NCI-H510A treated with DMSO at 0.1 percent for 48 hours (cell line): ENCODE measurements at places on chromosomes 2 and 18.

DNA sequence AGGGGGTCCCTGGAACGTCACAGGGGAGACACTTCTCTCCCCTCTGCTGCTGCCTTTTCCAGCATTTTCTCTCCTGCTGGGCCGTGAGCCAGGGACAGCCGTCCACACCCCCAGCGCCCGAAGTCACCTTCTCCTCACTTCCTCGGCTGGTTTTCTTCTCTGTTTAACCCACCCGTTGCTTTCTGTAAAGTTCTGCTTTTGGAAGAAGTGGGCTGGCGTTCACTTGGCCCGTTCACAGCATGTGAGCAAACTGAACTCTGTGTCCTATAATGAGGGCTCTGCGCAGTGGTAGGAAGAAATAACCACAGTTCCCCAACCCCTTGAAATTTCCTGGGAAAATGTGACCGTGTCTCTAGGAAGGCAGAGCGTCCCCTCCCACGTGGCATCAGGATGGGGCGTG is 187.0 kb upstream of the HDAC4 start:
- DNase-seq = no peak

GRCh38 chr2:78592491-78592890 is 433.0 kb upstream of the REG3G start:
- no peak for DNase-seq

GRCh38 chr18:56172527-56172926 is 465.9 kb downstream of the TXNL1 start:
- DNase-seq = no peak

DNA sequence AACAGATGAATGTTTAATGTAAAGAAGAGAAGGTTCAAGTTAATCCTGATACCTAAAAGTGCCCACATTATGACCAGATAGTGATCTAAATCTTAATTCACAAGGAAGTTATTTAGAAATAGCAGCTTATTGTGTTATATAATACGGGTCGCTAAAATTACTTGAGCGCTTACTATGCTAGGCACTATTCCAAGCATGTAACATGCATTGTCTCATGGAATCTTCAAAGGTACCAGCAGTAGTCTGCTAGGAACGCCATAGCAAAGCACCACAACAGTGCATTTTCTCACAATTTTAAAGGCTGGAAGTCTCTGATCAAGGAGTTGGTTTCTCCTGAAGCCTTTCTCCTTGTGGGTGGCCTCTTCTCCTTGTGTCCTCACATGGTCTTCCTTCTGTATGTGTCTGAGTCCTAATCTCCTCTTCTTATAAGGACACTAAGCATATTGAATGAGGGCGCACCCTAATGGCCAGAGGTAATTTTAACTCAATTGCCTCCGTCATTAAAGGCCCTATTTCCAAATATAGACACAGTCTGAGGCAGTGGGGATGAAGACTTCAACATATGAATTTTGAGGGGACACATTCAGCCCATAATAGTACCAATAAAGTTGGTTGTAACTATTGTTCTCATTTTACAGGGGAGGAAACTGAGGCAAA is 118.4 kb downstream of the LRRC30 start:
- no peak for DNase-seq

- DNase-seq = no peak
These were observed 104.5 kb downstream of the VAPA start for GRCh38 chr18:10018289-10018688.

DNA sequence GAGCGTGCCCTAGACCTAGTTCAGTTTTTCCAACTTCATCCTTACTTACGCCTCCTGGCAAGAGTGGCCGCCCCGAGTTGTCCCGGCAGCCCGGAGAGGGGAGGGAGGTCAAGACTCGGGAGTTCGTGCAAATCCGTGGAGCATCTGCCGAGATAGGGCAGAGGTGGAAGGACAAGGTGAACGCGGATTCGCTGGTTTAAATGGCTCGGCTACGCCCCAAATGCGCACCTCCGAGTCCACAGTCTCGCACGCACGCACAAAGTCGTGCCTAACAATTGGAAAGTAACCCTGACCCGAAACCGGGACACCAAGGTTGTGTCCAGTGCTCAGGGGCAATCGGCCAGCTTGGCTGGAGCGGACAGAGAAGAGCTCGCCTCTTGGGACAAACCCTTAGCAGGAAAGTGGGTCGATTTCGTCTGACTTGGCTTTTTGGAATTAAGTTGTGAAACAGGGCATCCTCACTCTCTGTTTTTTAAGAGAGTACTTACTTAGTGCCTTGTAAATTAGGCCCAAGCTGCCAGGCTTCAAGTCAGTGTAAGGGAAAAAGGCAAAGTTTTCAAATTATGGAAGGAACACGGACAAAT is 726 bp upstream of the SS18 start:
- DNase-seq = peak; percentile 50
